KG1 (cell line): ENCODE measurements at places on chromosomes 5 and 9.

GRCh38 chr9:134839455-134840125 is 41.0 kb upstream of the FCN2 start:
- DNase-seq = no peak

- no peak for DNase-seq
Observed at GRCh38 chr5:15387931-15388524, 112.0 kb upstream of the FBXL7 start.

DNA sequence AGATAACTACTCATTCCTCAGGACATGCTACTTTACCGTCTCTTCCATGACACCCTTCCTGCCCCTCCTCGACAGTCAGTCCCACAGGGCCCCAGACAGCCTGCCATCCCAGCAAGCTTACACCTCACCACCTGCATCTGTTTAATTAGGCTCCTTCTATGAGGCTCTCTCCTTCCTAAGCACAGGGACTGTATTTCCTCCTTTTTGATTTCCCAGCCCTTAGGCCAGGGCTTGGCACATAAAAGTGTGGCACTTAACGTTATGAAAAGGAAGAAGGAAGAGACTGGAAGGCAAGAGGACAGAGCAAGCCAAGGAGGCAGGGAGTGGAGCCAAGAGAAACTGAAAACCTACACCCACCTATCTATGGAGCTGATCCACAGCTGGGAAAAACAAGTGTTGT is 146.8 kb downstream of the SIL1 start:
- DNase-seq = no peak

GRCh38 chr5:14143546-14143840 is 351 bp downstream of the TRIO start:
- DNase-seq = no peak

DNA sequence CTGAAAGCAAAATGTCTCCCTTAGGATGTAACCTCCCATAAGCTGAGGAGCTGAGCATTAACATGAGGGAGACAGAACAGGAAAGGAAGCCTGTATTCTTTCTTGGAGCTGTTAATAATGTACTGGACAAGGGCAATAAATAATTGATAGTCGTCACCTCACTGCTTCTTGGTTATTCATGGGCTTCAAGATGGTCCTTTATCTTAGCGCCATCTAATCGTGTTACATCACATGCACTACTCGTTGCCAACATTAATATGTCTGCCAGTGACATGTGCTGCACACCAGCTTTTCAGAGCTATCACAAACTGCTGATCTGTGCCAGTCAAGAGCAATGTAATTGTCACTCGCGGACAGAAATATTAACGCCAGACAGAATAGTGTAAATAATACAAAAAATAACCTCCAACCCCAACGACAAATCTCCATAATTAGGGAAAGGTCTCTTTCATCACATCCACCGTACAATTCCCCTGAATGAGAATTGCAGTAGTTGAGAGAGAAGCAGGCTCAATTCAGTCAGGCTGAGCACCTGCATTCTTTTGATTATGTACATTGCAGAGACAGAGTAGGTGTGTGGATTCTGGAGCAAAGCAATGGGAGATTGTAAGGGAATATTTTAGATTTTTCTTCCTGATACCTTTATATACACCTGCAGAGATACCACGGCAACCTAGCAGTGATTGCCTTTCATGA is 267.1 kb downstream of the SPATA31D1 start:
- DNase-seq = no peak

- no peak for DNase-seq
Observed at GRCh38 chr5:88452820-88453219, 184.2 kb upstream of the TMEM161B start.

DNA sequence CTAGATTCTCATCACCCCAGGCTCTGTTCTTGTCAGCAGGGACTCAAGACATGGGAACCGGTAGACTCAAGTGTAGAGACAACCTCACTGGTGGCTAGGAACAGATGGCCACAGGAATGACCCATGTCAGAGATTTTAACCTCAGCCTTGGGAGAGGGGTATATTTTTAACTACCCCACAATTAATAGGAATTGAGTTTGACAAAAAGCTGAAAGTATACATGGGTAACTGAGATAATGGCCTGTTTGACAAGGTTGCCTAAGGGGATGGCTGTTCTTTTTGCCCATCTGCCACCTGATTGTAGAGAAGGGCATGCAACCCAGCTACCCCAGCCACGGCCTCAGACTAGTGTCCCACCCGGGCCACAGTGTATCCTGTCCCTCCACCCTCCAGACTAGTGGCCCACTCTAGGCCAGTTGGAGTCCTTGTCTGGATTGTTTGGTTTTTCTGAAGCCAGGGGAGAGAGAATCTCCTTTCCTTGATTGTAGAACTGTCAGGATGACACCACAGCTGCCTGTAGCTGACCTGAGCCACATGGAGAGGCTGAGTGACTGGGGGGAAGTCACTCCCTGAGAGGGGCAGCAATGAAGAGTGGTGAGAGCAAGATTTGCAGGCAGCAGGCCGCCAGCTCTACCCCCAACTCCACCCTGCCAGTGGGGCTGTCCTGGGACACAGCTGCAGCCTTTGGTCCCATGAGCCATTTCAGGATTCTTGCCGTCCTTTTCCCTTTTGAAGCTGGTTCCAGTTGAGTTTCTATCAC is 14.6 kb upstream of the ANGPTL2 start:
- no peak for DNase-seq

- no peak for DNase-seq
Observed at GRCh38 chr5:98872674-98873073, 56.1 kb downstream of the CHD1 start.

DNA sequence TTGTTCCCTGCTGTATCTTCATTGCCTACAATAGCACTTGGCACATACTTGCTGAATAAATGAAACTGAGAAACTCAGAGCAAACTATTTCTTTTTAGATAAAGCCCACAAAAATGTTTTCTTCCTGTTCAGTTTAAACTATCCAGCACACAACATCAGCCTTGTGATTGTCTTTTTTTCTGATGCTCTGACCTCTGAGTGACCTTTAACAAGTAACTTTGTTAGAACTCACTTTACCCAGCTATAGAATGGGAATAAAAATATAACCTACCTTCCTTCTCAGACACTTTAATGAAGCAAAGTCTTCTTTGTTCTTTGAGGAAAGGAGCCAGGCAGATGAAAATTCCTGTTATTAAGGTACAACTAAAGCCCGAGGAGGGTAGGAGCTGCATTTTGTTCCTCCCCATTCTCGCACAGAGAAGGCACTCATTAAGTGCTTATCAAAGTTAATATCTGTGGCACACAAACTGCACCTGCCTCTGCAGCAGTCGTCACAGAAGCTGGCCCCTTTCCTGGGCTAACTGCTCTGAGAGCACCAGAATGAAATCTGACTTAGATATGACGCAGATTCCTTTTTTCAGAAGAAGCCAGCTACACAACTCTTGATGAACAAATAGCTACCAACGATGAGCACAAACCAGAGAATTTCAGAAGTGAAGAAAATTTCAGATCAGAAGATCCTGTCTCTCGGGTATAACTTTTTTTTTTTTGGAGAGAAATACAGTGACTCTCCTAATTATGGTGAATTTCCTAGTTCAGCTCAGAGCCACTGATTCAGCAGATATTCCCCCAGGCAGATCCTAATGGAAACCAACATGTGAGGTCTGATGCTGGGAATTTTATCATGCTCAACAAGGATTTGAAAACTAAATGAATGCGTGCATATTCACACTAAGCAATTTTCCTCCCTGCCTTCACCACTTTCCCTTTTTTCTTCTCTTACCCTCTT is 31.0 kb upstream of the NR3C1 start:
- DNase-seq = no peak

DNA sequence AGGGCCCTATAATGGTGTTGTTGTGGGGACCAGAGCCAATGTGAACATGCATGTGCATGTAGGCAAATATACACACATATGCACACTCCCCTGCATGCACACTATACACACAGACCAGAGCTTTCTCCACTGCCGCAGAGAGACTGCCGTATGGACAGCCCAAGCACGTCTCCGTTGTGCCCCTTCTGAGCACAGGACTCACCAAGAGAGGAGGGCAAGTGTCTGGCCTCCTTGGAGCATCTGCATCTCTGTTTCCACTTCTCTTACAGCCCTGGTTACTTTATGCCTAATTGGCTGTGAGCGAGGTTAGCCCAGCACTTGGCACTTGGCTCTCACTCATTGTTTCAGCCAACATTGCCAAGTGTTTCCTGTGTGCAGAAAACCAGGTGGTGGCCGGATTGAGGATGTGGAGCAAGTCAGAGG is 30.4 kb downstream of the CSF2 start:
- DNase-seq = no peak

DNA sequence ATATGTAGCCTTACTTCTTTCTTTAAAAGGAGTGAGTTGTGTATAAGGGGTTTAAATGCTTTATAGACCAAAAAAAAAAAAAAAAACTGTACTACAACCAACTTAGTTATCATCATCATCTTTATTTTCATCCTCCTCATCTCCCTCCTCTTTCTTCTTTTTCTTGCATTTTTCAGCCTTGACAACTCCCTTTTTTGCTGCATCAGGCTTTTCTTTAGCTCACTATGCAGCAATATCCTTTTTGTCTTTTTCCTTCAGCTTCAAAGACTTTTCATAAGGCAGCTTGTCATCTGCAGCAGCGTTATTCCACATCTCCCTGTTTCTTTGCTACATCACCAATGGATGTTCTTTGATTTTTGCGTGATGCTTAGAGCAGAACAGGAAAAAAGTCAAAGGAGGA is 526.0 kb downstream of the ZNF608 start:
- no peak for DNase-seq

GRCh38 chr5:67305913-67306710 is 109.5 kb upstream of the CD180 start:
- no peak for DNase-seq

DNA sequence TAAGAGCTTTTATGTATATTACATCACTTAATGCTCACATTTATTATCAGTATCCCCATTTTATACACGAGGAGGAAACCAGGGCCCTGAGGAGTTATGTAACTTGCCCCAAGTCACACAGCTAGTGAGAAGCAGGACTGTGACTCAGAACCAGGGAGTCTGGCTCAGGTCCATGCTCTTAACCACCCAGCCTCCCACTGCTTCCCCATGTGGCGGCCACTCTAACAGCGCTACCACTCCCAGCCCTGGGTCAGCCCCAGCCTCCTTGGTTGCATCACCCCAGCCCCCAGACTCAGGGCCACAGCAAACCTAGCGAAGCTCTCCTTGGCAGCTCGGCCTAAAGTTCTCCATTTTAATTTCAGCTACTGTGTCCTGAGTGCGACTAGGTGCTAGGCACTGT is 159.1 kb downstream of the PAX5 start:
- no peak for DNase-seq

DNA sequence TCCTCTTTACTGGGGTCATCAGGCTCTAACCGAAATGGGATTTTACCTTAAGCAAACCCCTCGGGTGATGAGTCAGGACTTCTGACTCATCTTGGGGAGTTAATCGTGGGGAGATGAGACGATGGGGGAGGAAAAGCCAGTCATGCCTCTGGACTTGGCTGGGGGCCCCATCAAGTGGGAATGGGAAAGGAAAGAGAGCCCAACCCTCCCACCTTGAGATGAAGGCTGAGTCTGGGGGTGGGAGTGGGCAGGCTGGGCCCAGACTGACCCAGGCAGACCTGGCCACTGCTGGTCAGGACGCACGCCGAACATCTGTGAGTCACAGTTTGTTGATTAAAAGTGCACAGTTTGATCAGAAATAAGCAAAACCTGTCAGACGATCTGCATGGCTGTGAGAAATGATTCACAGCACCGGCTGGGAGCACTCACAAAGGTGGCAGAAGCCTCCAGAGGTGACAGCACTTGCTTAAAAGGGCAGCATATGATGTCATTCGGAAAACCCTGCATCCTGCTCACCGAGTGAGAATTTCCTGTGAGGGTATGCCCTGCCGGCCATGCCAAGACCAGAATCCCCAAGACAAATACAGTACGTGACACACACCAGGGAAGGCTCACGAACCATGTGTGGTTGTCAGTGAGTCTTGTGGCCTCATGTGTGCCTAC is 50.0 kb upstream of the SLC25A51 start:
- DNase-seq = no peak

DNA sequence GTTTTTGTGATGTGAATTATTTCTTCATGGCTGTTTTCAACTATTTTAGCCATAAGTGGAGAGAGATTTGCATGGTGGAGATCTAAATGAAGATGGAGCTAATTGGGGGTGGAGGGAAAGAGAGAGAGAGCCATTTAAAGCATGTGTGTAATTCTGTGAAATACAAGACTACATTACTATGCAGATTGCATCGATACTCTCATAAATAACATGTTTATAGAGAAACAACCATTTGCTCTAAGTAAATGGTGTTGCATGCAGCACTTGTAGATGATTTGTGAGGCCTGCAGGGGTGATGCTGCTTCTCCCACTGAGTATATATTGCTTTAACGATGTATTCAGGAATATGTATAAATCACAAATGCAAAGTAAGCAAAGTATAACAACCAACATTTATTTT is 270.2 kb upstream of the RIOK2 start:
- no peak for DNase-seq

DNA sequence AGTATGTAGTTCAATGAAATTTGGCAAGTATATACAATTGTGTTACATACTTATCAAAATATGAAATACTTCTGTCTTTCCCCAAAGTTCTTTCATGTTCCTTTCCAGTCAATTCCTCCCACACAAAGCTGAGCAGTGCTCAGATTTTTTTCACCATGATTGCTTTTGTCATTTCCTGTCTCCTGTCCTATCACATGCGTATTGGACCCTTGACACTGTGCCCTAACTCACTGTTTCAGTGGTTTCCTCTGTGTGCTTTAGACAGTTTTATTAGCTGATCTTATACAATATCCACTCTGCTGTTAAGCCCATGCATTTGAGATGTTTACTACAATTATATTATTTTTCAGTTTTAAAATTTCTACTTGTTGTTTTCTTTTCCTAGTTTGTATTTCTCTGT is 463.6 kb upstream of the MEF2C start:
- no peak for DNase-seq

- no peak for DNase-seq
Observed at GRCh38 chr9:18890372-18890771, 142.6 kb downstream of the SAXO1 start.
